SW 1271 (cell line): ENCODE measurements at places on chromosomes 12 and 14.

GRCh38 chr12:7959278-7959677, 23.3 kb upstream of the SLC2A3 start:
- DNase-seq, result no peak

GRCh38 chr12:64574837-64575236, 35.5 kb upstream of the RASSF3 start:
- no peak for DNase-seq

GRCh38 chr12:71440345-71440762, 756 bp downstream of the LGR5 start:
- DNase-seq, result no peak

GRCh38 chr12:108232565-108232964, 103.5 kb downstream of the WSCD2 start:
- DNase-seq, result no peak

- no peak for DNase-seq
Measured at GRCh38 chr14:64717870-64718269, 13.6 kb downstream of the PLEKHG3 start.
